ENCODE measurements at places on chromosomes 2 and 18.

GRCh38 chr2:29920631-29921559 lies 491 bp downstream of the ALK start:
- no peak for DNase-seq

DNA sequence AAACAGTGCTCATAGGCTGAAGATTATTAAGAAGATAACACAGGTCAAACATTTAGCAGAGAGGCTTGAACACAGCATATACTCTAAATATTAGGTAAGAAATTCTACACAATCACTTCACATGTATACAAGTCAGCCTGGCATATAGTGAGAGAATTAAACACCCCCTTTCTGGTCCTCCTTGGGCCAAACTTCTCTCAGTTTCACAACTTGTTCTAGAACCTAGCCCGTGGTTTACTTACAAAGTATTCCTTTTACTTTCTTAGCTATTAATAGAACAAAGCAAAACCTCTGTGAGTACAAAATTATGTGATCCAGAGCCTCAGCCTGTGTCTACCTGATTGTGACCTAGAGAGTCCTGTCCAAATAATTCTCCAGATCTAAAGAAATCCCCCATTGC lies 562.8 kb downstream of the TNS1 start:
- DNase-seq = no peak

DNA sequence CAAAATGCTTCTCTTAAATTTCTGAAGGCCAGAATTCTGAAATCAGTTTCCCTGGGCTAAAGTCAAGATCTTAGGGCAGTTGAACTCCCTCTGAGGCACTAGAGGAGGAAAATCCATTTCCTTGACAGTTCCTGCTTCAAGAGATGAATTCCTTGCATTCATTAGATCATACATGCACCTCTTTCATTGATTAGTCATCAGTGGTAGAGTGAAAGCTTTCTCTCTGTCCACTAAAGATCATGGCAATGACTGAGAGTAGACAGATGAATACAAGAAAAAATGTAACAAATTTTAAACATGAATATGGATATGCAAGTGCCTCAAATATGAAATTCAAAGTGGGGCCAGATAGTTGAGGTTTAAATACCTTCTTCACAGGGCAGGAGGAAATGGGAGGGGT lies 693.4 kb upstream of the TMEFF2 start:
- DNase-seq = no peak

DNA sequence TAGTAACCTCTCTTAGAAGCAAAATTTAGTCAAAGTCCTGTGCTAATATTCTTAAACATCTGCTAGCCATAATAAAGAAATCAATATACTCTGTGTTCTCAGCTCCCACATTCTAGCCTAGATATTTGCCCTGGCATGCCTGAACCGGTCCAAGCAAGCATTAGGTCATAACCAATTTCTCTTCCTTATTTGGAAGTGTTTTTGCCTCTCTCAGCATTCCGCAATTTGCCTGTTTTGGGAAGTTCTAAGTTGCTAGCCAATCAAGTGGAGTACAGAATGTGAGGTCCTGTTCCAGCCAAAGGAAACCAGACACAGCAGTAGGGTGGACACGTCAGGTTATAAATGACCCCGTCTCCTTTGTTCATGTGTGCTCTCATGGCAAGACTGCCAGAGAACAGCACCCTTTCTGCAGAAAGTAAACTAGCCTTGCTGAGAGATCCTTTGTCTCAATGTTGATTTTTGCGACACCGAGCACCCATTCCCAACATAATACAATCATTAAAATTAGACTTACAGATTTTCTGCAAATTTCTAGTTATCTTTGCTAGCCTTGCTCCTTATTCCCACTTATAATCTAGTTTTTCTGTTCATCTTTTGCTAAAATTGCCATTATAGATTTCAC lies 13.0 kb upstream of the SULT1C4 start:
- no peak for DNase-seq

DNA sequence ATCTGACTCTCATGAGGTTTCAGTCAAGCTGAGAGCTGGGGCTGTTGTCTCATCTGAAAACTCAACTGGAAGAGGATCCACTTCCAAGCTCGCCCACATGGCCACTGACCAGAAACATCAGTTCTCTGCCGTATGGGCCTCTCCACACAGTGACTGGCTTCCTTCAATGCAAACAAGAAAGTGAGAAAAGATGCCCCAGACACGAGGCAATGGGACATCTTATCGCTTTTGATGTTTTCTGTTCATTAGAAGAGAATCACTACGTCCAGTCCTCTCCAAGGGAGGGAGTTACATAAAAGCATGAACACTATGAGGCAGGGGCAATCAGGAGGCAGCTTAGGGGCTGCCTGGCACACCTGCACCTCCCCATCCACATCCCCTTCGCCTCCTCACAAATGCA lies 307.1 kb upstream of the EPAS1 start:
- no peak for DNase-seq

DNA sequence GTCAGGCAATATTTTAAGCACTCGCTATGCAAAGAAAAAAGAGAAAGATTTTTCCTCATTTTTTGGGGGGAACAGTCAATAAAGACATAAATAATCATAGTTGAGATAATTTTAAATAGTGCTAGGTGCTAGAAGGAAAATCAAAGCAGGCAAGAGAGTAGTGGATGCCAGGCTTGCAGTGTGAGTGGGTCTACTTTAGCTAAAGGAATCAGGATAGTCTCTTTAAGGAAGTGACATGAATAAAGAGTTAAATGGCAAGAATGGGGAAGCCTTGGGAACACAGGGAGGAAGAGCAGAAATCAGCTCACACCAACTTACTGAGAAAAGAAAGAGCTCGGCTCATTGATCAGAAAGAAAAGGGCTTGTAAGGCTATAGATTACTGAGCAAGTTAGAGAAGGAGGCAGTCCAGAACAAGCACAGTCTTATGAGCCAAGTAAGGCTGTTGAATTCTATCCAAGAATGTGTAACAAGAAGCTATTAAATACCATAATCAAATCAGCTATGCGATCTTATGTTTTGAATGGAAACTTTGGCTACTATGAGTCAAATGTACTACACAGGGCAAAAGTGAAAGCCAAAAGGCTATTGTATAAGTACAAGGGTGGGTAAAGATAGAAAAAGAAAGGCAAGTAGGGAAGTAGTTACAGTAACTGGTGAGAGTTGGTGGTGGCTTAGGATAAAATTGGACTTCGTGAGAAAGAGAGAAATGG lies 833.8 kb upstream of the PIK3C3 start:
- DNase-seq = no peak

GRCh38 chr2:163191372-163191771 lies 352.8 kb upstream of the KCNH7 start:
- DNase-seq = no peak

- DNase-seq = no peak
These were observed 51.7 kb upstream of the ATP5MC3 start for GRCh38 chr2:175233135-175233719.

DNA sequence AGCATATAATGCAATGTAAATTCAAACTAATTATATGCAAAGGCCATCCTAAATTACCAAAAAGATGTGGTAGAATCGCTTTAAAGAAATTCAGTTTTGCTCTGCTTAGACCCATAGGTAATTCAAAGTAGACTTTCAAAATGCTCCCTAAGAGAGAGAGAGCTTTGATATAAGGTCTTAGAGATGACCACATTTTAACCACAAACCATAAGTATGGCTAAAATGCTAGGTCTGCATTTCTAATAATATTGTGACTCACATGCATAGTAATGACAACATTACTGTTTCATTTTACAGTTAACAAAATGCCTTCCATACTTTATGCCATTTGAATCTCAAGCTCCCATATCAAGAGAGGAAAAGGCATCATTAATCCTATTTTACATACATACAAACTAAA lies 144.5 kb downstream of the RAD51AP2 start:
- DNase-seq = no peak

DNA sequence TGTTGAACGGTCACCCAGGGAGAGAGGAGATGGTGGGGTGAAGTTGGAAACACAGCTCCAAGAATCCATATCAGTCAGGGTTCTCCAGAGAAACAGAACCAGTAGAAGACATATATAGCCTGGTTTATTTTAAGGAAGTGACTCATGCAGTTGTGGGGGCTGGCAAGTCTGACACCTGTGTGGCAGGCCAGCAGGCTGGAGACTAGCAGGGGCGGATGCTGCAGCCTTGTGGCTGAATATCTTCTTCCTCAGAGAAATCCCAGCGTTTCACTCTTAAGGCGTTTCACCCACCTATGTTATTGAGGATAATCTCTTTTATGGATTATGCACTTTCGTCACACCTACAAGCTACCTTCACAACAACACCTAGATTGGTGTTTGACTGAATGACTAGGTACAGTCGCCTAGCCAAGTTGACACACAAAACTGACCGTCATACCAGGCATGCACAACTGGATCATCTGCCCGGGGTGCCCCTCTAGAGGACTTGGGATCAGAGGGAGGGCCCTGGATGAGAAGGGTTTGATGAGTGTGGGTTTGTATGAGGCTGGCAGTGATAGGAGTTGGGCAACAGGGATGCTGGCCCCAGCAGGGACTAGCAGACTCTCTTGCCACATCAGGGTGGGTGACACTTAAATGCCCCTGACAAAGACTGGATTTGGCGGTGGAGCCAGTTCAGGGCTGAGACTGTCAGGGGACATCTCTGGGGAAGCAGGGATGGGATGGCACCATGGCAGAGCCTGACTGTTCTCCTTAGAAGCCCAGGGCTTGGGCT lies 23.4 kb downstream of the MROH2A start:
- DNase-seq = no peak

- DNase-seq = no peak
These were observed 8.6 kb downstream of the ERFE start for GRCh38 chr2:238167344-238167715.

- no peak for DNase-seq
These were observed 87.8 kb downstream of the ACOXL start for GRCh38 chr2:110820128-110820527.

- no peak for DNase-seq
These were observed 16.5 kb downstream of the SUMO1 start for GRCh38 chr2:202221873-202222272.

- DNase-seq = no peak
These were observed 117.8 kb upstream of the DCC start for GRCh38 chr18:52222211-52222610.

DNA sequence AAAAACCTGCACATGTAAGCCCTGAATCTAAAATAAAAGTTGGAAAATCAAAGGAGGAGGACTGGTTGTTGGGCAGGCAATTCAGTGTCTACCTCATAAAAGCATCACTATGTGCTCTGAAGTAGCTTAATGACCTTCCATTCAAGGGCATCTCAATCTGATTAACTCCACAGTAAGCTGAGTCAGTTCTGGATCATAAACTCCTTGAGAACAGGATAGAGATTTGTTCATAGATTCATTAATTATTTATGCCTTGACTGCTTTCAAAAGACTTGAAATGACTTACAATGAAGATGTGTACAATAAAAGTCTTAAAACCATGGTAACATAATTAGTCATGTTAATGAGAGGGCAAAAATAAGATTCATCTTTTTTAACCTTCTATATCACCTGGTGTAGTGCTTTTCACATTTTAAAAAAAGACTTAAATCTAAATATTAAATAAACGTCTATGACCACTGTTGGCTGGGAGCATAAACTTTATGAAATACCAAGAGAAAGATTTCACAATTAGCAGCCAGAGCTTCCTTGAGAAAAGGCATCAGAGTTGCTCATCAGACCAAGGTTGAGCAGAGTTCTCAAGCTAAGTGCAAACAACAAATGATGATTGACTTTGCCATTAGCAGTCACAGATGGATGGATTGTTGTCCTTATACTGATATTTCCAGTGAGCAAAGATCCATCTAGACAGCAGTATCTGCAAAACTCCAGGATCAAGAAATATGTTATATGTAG lies 237.3 kb upstream of the THUMPD2 start:
- no peak for DNase-seq

- DNase-seq = no peak
These were observed 471.0 kb downstream of the TMEM182 start for GRCh38 chr2:103232865-103233264.

DNA sequence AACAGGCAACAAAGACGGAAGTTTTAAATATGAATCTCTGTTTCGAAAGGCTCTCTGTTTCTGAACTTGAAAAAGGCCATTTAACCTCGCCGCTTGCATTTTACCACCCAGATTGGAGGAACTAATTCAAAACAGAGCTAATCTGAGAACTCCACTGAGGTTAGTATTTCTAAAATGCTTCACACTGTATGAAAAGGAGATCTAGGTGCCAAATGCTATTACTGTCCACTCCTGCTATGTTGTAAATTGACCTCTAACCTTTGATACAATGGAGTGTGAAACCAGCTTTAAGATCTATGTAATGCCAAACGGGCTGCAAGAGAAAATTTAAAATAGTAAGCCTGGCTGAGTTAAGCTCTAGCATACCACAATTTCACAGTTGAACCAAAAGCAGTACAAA lies 364.5 kb downstream of the IRS1 start:
- DNase-seq = no peak

DNA sequence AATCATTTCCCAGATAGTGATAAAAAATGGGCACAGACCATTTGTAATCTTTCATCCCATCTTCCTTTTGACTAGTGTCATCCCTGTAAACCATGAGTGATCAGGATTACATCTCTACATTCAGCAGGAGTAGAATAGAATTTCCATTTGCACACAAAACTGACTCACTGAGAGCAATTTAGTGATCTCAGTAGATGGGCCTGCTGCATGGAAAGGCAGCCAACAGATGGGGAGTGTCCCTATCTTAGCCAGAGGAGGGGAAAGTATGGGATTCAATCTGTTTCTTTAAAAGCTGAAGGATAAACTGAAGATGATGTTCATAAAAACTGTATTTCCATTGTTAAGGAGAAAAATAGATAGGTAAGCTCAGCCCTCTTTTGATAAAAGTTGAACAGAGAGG lies 441.7 kb downstream of the ZNF521 start:
- no peak for DNase-seq

DNA sequence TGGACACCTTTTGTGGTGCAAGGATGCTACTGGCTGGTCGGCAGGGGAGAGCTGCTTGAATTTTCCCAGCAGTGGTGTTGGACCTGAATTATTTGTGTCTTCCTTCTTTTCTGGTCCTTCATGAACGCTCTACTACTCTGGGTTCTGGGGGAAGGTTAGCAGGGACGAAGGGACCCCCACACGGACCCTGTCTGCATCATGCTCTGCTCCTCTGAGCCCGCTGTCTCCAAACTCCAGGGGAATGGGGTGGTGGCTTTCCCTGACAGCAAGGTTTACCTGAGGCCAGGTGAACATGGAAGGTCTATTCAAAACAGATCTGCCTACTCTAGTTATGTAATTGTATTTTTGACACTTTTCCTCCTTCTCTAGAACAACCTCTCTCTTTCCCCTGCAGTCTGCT lies 168.5 kb upstream of the PXDN start:
- DNase-seq = no peak

GRCh38 chr2:17621781-17622180 lies 81.3 kb downstream of the VSNL1 start:
- DNase-seq = no peak

- no peak for DNase-seq
These were observed 148.9 kb downstream of the EN1 start for GRCh38 chr2:118698564-118698963.

- no peak for DNase-seq
These were observed 148.5 kb downstream of the TXNL1 start for GRCh38 chr18:56489893-56490292.

DNA sequence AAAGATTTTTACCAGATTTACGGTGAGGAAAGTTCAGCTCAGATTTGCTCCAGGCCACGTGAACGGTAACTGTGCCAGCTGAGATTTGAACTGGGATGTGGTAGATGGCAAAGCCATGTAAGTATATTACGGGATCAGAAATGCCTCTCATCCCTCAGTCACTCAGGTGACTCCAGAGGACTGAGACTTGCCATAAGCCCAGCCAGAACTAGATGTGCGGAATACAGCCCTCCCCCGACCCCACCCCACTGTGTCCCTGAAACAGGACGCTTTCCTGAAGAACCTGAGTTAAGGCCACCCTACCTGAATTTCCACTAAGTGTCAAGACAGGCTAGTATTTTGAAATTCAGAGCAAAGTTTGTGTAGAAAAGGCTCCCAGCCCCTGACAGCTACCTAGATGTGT lies 1.3 kb upstream of the FHL2 start:
- DNase-seq = no peak
